ENCODE measurements at places on chromosomes 7 and 10. TPM values are rescaled to one million over a fixed set of nuclear protein-coding genes. Genes with fewer than 3 reads are reported as not detected.

The IKZF1 gene
- total RNA-seq = 0.17 TPM

The LRRC18 gene
- not detected for total RNA-seq

The TRIM50 gene
- total RNA-seq = not detected

The ITGA8 gene
- 0.23 TPM for total RNA-seq

The SSC4D gene
- total RNA-seq = 0.98 TPM

The TMEM196 gene
- total RNA-seq = not detected

The PRTFDC1 gene
- total RNA-seq = 8.0 TPM

The HOXA4 gene
- total RNA-seq = 0.65 TPM

The POLR2J2 gene
- 5.4 TPM for total RNA-seq

The INSIG1 gene
- 140 TPM for total RNA-seq

The NRCAM gene
- 16.0 TPM for total RNA-seq

The HELLS gene
- 26.7 TPM for total RNA-seq

The OPALIN gene
- total RNA-seq = not detected

The CTAGE4 gene
- not detected for total RNA-seq

The STEAP1 gene
- total RNA-seq = 27.6 TPM

The HOXA13 gene
- total RNA-seq = under 0.01 TPM

The SGCE gene
- total RNA-seq = 85.4 TPM

The CYP2C19 gene
- not detected for total RNA-seq

The GPR37 gene
- total RNA-seq = 0.14 TPM

The TMEM106B gene
- 40.3 TPM for total RNA-seq

The GCK gene
- not detected for total RNA-seq

The C7orf57 gene
- total RNA-seq = not detected

The SLC18A3 gene
- total RNA-seq = not detected

The CHN2 gene
- total RNA-seq = 6.5 TPM

The LRRD1 gene
- under 0.01 TPM for total RNA-seq

The GBX1 gene
- total RNA-seq = not detected

The SPOCK2 gene
- total RNA-seq = 6.6 TPM

The ODAD2 gene
- total RNA-seq = 3.8 TPM

Measured in dermis blood vessel endothelial cell (primary cell).